ENCODE measurements at places on chromosomes 12 and 14. TPM values are rescaled to one million over a fixed set of nuclear protein-coding genes. Genes with fewer than 3 reads are reported as not detected.

DNA sequence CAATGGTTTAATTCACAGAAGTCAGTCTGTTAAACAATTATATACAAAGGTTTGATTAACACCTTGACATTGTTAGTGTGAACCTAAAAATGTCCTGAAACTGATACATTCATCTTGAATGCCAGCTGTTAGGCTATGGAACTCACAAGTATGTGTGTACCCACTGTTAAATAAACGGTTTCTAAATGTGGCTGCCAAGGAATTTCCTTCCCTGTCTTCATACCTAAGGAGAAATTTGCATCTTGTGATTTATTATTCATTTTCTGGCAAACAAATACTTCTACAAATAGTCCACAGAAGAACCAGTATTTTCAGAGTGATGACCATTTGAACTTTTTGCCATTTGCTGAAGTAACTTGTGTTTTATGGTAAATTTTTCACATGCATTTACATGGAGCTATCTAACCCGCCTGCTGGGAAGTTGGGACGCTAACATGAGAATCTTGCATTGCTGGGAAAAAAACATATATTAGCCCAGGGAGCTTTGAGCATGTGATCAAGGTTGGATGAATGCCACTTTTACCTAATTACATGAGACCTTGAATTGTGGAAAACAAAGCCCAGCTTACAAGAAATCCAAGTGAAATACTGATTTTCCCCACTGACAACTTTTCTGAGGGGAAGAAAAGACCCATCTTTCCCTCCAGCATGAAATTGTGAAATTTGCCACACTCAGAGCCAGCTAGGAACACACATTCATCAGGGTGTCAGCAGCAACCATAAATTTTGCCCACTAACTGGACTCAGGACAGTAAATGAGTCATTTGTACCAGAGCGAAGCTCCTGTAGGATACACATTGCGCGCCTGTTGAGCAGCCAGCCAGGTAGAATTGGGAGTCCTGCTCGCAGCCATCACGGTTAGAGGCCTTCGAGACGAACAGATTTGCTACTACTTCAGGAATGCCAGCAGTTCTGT lies 118.0 kb downstream of the KICS2 start:
- DNase-seq: no peak

DNA sequence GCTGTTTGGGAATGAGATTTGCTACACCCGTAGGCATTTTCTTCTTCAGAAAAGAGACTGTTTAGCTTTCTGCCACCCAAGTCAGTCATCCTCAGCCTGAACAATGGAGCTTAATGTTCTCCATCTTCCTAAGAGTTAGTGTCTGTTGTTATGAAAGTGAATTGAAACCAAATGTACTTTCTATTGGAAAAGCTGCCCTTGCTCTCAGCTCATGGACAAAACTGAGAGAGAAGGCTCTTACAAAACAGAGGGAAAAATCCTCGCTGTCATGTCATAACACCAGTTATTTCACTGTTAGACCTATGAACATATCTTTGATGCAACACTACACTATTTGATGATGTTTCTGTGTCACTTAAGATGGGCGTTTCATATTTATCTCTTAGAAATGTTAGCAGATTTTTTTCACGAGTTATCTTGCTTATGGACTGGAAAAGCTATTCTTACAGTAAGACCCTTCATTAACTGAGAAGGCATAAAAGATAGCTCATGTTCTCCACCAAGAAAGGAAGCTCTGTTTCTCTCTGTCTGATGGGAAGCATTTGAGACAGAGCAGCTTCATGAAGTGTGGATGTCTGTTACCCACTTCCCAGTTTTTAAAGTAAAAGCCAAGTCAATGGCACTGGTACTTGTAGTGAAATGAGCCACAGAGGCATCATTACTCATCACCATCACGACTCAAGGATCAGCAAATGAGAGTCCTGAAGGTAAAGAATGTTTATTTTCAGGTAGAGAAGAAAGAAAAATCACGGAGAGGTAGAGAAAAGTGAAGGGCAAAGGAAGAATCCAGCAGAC lies 483.9 kb downstream of the ZFP36L1 start:
- DNase-seq: no peak

DNA sequence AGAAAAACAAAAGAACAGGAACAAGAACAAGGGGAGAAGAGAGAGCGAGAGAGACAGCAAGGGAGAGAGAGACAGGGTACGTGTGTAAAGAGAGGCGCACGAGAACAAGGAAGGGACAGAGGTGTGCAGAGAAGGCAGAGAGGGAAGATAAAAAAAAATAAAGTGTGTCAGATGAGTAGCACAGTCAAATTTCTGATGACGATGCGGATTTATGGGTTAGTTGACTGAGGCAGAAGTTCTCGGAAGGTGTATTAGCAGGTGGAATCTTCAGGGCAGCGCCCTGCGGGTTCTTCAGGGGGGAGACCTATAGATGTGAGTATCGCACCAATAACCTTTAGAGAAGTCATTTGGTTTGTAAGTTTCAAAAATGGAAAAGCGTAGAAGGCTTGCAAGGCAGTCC lies 44.8 kb downstream of the PRKAB1 start:
- DNase-seq: no peak

DNA sequence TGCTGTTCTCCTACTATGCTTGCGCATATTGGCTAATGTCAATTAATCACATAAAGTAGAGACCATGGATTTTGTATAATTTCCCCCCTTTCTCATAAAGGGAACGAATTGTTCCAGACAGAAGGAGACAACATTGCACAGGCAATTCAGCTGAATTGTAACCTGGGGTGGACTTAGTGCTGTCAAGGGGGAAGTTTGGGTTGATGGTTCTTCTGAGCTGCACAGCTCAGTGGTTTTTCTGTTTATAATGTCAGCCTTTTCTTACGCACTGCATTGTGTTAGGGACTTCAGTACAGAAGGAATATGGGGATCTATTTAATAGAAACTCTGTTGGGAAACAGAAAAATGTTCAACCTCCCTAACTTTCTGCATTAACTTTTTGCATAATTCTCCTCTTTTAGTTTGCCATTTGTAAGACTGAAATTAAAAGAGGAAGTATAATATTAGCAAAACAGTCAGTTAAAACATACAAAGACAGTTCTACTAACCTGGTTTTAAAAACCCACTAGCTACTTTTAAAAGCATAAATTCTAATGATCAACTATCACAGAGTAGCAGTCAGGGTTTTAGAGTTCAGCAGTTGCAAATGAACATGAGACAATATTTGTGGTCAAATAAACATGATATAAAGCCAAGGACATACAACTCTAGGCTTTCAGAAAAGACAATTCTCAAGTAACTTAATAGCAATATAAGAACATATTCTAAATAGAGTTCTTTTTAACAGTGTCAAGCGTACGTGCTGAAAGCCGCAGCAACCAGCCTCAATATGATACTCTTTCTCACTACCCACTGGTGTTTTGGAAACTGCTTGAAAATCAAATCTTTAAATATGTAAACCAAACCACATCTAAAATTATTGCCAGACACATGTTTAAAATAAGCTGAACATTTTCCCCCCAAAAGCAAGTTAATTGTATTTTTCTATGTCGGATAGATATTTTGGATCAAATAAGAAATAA lies 393.0 kb downstream of the FSCB start:
- DNase-seq: no peak

DNA sequence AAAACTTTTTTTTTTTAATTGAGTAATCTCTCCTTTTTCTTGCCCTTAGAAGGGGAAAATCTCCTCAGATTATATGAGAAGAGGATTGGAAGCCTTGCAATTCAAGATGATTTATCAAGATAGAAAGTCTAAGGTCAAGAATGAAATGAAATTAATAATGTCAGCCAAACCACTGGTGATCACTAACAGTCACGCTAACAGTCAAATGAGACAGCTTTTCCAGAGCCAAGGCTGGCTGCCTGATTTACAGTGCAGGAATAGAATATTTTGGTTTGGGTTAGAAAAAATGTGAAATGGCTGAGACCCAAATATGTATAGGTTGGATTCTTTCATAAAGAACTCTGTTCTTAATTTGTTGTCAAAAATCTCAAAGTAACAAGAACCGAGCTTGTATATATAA lies 204.3 kb downstream of the PPM1H start:
- DNase-seq: no peak

- DNase-seq: no peak
These were observed 22.0 kb upstream of the PPP1R12A start for GRCh38 chr12:79956896-79957295.

GRCh38 chr14:39682582-39682981 lies 250.3 kb upstream of the FBXO33 start:
- DNase-seq: no peak

DNA sequence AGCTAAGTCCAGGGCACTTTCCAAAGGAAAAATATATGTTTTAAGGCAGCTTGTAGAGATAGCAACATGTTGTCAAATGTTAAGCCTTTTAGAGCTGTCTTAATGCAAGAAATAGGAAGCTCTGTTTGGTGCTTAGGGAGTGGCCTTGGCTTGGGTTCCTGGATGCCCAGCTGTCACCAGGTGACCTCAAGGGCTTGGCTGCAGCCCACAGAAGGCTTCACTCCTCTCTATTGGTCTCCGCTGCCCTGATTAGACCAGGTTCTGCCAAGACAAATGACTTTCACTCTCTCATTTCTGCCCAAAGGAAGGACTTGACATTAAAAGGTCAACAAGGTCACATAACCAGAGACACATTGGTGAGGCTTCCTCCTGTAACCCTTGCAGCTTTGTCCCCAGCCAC lies 76.8 kb downstream of the WSCD2 start:
- DNase-seq: no peak

DNA sequence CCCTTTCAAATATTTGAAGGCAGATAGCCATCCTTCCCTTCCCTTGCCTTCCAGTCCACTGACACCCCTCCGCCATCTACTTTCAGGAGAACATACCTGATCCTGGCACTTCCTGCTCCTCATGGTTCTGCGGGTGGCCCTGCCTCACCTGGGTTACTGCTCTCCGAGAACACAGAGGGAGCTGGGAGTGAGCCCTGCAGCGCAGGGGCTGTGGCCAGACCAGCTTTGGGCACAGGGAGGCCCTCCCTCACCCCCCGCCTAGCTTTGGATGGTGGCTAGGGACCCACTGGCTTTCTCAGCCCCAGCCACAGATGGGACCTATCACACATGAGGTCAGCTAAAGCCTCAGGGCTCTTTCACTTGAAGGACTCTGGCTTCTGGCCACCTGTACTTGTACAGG lies 12.4 kb downstream of the IQSEC3 start:
- DNase-seq: no peak

DNA sequence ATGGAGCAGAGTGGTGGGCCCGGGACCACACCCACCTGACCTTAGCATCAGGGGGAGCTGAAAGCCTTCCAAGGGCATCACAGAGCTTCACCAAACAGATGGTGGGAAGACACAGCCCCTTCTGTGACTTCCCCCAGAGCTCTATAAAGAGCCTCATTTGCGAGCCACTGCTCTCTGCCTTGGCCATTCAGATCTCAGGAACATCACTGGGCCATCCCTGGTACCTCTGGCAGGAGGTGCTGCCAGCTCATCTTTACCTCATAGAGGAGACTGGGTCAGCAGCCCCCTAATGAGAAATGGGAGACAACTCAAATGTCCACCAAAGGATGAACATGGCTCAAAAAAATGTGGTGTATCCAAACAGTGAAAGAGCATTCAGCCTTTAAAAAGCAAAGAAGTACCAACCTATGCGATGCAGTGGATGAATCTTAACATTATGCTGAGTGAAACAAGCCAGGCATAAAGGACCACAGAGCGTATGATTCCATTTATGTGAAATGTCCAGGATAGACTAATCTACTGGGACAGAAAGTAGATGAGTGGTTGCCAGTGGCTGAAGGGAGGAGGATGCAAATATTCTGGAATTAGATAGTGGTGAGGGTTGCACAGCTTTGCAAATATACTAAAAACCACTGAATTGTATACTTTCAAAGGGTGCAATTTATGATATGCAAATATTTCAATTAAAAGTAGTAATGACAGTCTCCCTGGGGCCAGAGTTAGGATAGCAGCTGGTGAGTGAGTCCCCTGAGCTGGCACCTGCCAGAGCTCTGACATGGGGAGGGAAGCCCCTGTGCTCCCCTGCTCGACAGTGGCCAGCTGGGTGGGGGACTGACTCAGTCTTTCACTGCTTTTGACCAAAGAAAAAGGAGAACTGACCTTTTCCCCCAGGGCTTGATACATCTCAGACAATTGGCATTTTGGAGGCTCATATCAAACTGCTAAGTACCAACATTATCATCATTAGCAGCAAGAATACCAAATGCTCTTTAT lies 116.6 kb downstream of the GCH1 start:
- DNase-seq: no peak

DNA sequence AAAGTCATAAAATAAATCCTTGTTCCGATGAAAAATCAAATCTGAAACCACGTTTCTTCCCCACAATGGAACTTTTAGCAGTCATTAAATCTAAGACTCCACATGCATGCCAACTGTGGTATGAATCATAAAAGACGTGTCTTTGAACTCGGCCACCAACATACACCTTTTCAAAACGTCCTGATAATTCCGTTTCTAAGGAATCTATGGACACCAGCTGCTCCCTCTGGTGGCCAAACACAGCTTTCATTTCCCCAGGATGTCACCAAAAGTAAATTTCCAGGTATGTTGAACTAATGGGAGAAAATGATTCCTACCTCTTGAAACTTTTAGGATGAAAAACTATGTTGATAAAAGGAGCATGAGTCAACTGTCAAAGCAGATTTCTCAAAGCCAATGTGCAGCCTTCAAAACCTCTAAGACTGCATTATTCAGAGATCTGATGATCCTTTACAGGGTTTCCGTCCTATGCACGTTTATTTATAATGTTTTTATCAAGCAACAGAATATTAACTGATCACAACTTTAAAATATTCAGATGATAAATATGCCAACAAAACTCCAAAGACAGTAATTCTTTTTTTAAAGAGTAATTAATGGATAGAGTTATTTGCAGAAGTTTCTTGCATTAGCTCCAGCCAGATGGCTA lies 96.2 kb downstream of the CIT start:
- DNase-seq: no peak

- no peak for DNase-seq
These were observed at the start of gene A2ML1 for GRCh38 chr12:8822298-8822697. Gene A2ML1 (plus strand): TSS chr12:8822621. CDS start chr12:8822652, 31 bp downstream.

GRCh38 chr12:16594797-16595196 lies 11.2 kb downstream of the LMO3 start:
- no peak for DNase-seq

The TAS2R42 gene
- polyA plus RNA-seq: not detected

The TESPA1 gene
- 183 TPM for polyA plus RNA-seq

The BEST3 gene
- polyA plus RNA-seq: not detected

The MSRB3 gene
- not detected for polyA plus RNA-seq

The RASSF8 gene
- polyA plus RNA-seq: 0.03 TPM

The GLT8D2 gene
- polyA plus RNA-seq: 0.43 TPM

The WSCD2 gene
- polyA plus RNA-seq: not detected

All from naive thymus-derived CD4-positive, alpha-beta T cell (primary cell).